Pulmonary artery endothelial cell (primary cell): ENCODE measurements at places on chromosomes 7 and 10. TPM values are rescaled to one million over a fixed set of nuclear protein-coding genes. Genes with fewer than 3 reads are reported as not detected.

CYP2C8 gene
- not detected in 2 replicates for total RNA-seq

CPVL gene
- total RNA-seq = not detected in 2 replicates

RBM33 gene
- 21.8 and 25.5 TPM in 2 replicates for total RNA-seq

SFTPA1 gene
- total RNA-seq = not detected in 2 replicates

MRPS24 gene
- total RNA-seq = 64.0 and 87.2 TPM in 2 replicates

FEZF1 gene
- total RNA-seq = not detected in 2 replicates

TMEM140 gene
- 13.4 and 44.6 TPM in 2 replicates for total RNA-seq

LIPM gene
- not detected in 2 replicates for total RNA-seq

CTTNBP2 gene
- not detected in 2 replicates for total RNA-seq

NODAL gene
- total RNA-seq = not detected in 2 replicates

ZNF804B gene
- total RNA-seq = not detected in 2 replicates

MMP21 gene
- total RNA-seq = 0.07 TPM in 1 of 2 replicates, not detected in the other

HPSE2 gene
- not detected in 2 replicates for total RNA-seq

GDF2 gene
- not detected in 2 replicates for total RNA-seq

SPDYE11 gene
- not detected in 2 replicates for total RNA-seq

SKIDA1 gene
- 0.33 and 0.46 TPM in 2 replicates for total RNA-seq

KLHL7 gene
- 34.2 and 37.7 TPM in 2 replicates for total RNA-seq

PIP gene
- not detected in 2 replicates for total RNA-seq

PLXDC2 gene
- 0.59 and 2.9 TPM in 2 replicates for total RNA-seq

IFIT1B gene
- not detected in 2 replicates for total RNA-seq

PNLIPRP1 gene
- not detected in 2 replicates for total RNA-seq

TCAF2 gene
- 7.1 and 16.3 TPM in 2 replicates for total RNA-seq

OR2A5 gene
- not detected in 2 replicates for total RNA-seq

PTF1A gene
- not detected in 2 replicates for total RNA-seq

FZD8 gene
- 19.3 and 45.4 TPM in 2 replicates for total RNA-seq

CD36 gene
- total RNA-seq = 0.26 and 4.6 TPM in 2 replicates

SUMF2 gene
- total RNA-seq = 129 and 164 TPM in 2 replicates

TMEM196 gene
- not detected in 2 replicates for total RNA-seq

PPP1R17 gene
- total RNA-seq = not detected in 2 replicates

GLI3 gene
- 2.3 and 3.8 TPM in 2 replicates for total RNA-seq

ZNF22 gene
- 37.9 and 58.0 TPM in 2 replicates for total RNA-seq

ADAM22 gene
- 0.13 and 1.5 TPM in 2 replicates for total RNA-seq

SEMA3A gene
- 0.20 and 0.92 TPM in 2 replicates for total RNA-seq

FAM180A gene
- total RNA-seq = not detected in 2 replicates

TSPAN15 gene
- 21.0 and 129 TPM in 2 replicates for total RNA-seq

SLC26A5 gene
- total RNA-seq = not detected in 2 replicates

ABCC2 gene
- total RNA-seq = 0.66 and 0.99 TPM in 2 replicates

KIAA1217 gene
- 0.88 and 1.5 TPM in 2 replicates for total RNA-seq

CCDC71L gene
- 57.6 and 93.0 TPM in 2 replicates for total RNA-seq

ADCY1 gene
- 0.26 and 0.32 TPM in 2 replicates for total RNA-seq

ABCB4 gene
- 0.11 TPM in 1 of 2 replicates, not detected in the other for total RNA-seq

ZNF282 gene
- 27.4 and 30.5 TPM in 2 replicates for total RNA-seq

LIPJ gene
- total RNA-seq = 0.21 TPM in 1 of 2 replicates, not detected in the other

PLPP4 gene
- total RNA-seq = 5.2 and 16.5 TPM in 2 replicates

SPDYE16 gene
- total RNA-seq = 0.28 TPM in 1 of 2 replicates, not detected in the other

SLF2 gene
- total RNA-seq = 18.1 and 36.7 TPM in 2 replicates

ACTL6B gene
- total RNA-seq = not detected in 2 replicates

ODAD2 gene
- 0.20 and 0.32 TPM in 2 replicates for total RNA-seq

NFKB2 gene
- total RNA-seq = 17.2 and 23.0 TPM in 2 replicates

PNLIP gene
- not detected in 2 replicates for total RNA-seq
